ENCODE measurements at places on chromosomes 12 and 14.

GRCh38 chr14:70716958-70717357, 75.2 kb downstream of the TTC9 start:
- DNase-seq, result no peak

DNA sequence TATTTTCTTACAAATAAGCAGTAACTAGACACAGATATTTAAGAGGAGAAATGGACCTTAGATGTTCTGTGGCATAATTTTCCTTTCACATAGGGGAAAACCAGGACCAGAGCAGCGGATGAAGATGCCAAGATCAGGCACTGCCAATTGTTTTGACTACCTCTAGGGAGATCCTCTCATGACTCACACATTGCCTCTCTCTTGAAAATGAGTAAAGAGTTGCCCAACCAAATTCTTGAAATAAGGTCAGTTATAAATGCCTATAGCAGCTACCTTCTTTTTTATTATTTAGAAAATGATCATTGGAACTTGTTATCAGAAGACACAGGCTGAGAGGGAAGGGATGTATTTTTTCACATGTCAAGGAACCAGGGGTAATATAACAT, 263.4 kb upstream of the PLEKHG7 start:
- DNase-seq, result no peak

DNA sequence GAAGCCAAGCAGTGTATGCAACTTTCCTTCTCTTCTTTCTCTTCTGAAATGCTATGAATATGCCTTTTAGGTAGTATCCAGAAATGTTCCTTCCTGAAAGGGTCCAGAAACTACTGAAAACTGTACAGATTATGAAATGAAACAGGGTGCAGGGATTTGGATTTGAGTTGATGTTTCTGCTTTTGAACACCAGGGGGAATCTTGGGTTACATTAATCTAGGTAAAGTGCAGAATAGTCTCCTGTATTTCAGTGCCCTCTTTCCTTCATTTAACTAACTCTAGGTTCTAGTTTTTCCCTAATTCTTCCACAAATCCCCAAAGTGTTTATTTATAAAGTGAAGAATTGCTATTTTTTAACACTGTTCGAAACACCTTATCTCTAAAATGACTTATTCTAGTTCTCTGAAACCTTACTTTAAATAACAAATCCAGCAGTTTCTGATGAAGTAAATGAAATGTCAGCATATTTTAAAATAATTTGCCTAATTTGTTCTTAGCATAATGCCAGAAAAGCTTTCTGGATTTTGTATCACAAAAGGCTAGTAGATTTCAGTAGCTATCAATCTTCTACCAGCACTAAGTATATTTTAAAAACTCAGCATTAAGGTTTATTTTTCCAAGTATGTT, 111.9 kb downstream of the LRRK2 start:
- DNase-seq, result no peak

GRCh38 chr12:70094467-70094866, 148.8 kb upstream of the CNOT2 start:
- no peak for DNase-seq
